ENCODE measurements at places on chromosomes 1 and 21.
A peak's percentile ranks its signal among the peaks of the same experiment; 100 is the strongest.

DNA sequence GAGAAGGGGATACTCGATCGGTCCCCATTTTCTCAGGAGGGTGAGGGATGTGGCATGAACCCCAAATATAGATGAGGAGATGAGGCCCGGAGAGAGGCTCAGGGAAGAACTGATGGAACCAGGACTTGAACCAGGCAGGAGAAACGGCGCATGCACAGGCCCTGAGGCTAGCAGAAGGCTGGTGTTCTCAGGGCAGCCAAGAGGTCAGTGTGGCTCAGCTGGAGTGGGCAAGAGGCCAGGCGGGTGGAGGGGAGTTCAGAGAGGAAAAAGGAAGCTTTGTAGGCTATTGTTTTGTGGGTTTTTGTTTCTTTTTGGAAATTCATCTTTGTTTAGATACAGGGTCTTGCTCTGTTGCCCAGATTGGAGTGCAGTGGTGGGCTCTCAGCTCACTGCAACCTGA is 122.0 kb downstream of the LACTBL1 start:
- peak; percentile 92 for DNase-seq

DNA sequence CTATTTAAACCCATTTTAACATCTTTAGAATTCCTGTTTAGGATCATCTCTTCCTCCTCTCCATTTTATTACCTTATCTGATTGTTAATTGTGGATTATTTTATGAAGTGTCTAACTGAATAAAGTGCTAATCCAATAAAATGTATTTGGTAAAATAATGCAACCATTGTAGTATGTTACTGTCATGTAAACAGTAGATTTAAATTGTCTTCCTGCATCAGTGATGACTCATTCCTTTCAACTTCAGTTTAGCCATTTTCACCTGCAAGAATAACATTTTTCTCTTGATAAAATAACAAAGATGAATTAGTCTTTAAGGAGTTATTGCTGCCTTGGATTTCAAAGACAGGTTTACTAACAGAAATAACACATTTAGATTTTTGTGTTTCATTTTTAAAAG is 5.4 kb downstream of the PPP2R5A start:
- DNase-seq, result no peak

DNA sequence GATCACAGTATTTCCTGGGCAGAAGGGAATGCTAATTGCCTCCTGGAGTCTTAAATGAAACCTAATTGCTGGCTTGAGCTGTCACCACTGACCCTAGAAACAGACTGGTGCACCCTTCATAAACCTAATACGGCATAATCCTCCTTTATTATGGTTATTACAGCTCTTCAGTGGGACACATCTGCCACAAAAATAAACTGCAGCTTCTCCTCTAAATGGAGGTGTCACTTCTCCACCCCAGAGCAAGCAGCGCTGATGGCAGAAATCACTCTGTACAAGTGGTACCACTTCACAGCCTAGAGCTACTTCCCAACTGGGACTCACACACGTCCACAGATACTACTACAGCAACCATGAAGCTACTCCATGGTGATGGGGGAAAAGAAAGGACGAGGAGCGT is 11.1 kb downstream of the PTPN14 start:
- no peak for DNase-seq

GRCh38 chr1:211196880-211197279 is 62.3 kb upstream of the RCOR3 start:
- DNase-seq, result no peak
